ENCODE measurements at places on chromosomes 6 and 20. TPM values are rescaled to one million over a fixed set of nuclear protein-coding genes. Genes with fewer than 3 reads are reported as not detected.

Gene CCM2L
- 10.4 TPM for total RNA-seq

Gene TMEM74B
- 0.42 TPM for total RNA-seq

Gene EYA2
- 32.8 TPM for total RNA-seq

Gene NKX2-4
- not detected for total RNA-seq

Gene CAGE1
- not detected for total RNA-seq

Gene TMC2
- 0.22 TPM for total RNA-seq

Gene BPIFB3
- total RNA-seq = not detected

Gene FRMD1
- total RNA-seq = 7.6 TPM

Gene DEFB112
- total RNA-seq = not detected

Gene GPX5
- total RNA-seq = not detected

Gene CPNE1
- 126 TPM for total RNA-seq

Gene LZTS3
- 6.2 TPM for total RNA-seq

Gene BPIFB4
- total RNA-seq = not detected

Gene NHLRC1
- 2.1 TPM for total RNA-seq

Gene EPM2A
- total RNA-seq = 12.8 TPM

Gene SUMO4
- 1.2 TPM for total RNA-seq

Gene KCNK17
- total RNA-seq = 0.19 TPM

Gene RFX6
- total RNA-seq = not detected

Gene NSFL1C
- 78.6 TPM for total RNA-seq

All from mesenteric fat pad (tissue), 1 donor.